Mesendoderm (in vitro differentiated cells): ENCODE measurements at places on chromosomes 16 and 17.
A peak's percentile ranks its signal among the peaks of the same experiment; 100 is the strongest.

DNA sequence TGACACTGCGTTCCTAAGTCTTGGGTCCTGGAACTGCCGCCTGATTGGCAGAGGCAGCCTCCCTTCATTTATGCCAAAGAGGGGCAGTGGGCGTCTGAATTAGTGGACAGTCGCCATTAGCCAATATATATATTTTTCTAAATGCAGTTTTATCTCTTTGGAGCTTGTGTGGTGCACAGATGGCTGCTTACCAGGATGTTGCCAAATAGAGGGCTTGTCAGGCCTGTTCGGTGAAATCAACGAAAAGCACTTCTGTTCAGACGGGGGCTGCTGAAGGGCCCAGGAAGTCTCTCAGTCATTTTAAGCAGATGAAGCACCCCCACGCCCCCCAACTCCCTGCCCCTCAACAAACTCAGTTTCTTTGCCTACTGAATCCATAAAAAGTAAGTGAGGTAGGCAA is 66.0 kb downstream of the RAP1GAP2 start:
- no peak for DNase-seq

GRCh38 chr16:88817785-88818574 is 6.3 kb upstream of the APRT start:
- no peak for DNase-seq

DNA sequence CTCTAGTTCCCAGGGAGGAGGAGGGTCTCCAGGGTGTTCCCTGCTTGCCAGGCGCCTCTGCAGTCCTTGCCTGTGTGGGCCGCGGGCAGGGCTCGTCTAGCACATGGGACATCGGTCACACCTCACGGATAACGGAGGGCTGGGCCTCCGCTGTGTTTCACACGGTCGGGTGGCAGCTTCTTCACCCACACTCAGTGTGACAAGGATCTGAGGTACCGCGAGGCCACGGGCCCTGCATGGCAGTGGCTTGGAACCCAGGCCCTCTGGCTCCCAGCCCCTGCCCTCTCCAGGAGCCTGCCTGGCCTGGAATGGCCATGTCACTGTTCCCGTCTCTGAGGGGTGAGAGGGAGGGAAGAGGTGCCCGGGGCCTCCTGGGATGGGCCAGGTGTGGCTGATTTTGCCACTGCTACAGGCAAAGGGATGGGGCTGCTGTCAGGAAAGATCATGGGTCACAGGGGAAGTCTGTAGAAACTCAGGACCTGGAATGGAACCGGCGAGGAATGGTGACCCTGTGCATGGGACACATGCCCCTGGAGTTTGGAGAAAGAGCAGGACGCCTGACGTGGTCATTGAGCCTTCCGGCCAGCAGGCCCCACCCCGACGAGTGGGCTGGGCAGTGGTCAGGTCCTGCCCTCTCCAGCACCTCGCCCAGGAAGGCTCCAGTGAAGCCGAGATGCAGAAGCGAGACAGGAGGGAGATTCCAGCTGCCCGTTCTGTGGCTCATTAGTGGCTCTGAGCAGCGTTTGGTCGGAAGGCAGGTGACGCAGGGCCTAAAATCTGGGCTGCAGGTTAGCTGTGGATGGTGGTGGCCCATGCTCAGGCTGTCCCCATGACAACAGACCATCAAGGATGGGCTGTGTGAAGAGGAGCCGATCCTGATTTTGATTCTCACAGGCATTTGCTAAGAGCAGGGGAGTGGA is 76.5 kb upstream of the GSE1 start:
- DNase-seq = peak; percentile 65

DNA sequence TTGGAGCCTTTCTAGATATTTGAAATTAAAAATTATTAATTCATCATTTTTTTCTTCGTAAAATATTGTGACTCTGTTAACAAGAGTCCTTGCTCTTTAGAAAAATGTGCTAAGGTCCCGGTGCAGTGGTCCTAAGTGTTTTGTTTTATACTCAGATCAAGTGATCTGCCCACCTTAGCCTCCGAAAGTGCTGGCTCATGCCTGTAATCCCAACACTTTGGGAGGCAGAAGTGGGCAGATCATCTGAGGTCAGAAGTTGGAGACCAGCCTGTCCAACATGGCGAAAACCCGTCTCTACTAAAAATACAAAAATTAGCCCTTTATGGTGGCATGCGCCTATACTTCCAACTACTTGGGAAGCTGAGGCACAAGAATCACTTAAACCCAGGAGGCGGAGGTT is 82.6 kb upstream of the LGALS9 start:
- no peak for DNase-seq

- no peak for DNase-seq
Observed at GRCh38 chr17:47316311-47316710, 7.4 kb upstream of the EFCAB13 start.

GRCh38 chr17:2705263-2705662 is 6.3 kb downstream of the CLUH start:
- DNase-seq = no peak

DNA sequence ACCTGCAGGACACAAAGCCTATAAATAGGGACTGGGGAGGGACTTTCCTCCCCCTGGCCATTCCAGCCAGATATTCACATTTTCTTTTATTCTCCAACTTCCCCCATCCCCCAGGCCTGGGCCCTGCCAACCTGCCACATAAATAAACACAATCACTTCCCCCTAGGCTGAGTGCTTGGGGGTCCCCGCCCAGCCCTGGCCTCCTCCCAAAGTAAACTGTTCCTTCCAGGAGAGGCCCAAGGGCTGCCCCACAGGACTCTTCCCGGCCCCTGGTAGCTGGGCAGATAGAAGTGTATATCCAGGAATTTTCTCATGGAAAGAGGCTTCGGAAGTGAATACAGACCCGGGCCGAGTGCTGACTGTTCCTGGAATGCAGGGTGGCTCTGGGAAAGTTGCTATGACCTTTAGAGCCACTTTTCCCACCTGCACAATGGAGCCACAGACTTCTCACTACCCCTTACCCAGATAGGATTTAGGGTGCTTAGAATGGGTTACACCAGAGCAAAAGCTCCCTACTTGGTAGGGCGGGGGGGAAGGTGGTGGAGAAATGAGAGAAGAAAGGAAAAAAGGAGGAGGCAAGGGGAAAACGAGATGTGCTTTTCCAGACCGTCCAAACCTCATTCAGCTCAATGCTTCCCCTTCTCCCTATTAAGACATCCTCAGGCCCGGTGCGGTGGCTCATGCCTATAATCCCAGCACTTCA is 8.5 kb downstream of the CSF3 start:
- DNase-seq = no peak

- DNase-seq = no peak
Observed at GRCh38 chr17:79683365-79683764, 47.4 kb upstream of the ENPP7 start.

- peak; percentile 93 for DNase-seq
Observed at GRCh38 chr16:19722981-19723380, 4.9 kb downstream of the IQCK start.

GRCh38 chr17:62692721-62693431 is 65.4 kb downstream of the MRC2 start:
- peak; percentile 64 for DNase-seq

DNA sequence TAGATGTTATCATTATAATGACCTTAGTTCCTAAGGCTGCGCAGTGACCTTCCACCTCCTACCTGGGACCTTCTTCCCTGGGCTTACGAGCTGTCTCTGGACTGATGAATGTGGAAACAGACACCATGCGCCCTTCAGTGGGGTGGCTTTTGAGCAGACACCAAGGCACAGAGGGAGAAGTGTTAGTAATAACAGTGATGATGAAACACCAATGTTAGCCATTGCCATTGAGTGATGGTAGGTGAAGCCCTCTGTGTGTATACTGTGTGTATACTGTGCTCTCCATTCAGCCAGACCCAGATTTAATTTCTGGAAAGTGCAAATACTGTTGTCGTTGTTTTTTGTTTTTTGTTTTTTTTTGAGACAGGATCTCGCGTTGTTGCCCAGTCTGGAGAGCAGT is 44.5 kb downstream of the CLEC16A start:
- no peak for DNase-seq

- no peak for DNase-seq
Observed at GRCh38 chr17:82219083-82219482, 6.4 kb upstream of the CCDC57 start.

DNA sequence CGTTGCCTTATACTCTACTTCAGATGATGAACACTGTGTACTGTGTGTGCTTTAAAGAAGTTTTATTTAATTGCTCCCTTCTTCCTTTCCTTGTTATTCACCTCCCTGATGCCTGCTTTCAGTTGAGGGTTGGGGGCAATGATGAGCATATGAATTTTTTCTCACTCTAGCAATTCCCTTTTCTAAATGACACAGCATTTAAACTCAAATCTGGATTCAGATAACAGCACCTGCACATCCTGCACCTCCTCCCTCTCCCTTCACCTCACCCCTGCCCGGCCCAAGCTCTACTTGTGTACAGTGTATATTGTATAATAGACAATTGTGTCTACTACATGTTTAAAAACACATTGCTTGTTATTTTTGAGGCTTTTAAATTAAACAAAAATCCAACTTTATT is 13.0 kb upstream of the PNPO start:
- no peak for DNase-seq

DNA sequence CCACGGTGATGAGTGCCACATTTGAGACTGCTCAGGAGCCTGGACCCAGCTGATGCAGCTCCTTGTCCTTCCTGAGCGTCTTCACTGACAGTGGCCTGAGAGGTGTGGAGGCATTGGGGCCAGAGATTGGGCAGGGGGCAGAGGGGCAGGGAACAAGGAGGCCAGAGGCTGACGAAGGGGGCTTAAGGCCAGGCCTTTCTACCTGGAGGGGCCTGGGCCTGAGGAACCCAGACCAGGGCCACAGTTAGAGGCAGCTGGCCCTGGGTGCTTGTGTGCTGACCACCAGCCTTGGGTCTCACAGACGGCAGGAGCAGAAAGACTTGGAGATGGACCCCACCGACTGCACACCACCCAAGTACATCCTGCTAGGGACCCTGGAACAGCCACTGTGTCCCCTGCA is 168.2 kb upstream of the ZNF267 start:
- DNase-seq = no peak

DNA sequence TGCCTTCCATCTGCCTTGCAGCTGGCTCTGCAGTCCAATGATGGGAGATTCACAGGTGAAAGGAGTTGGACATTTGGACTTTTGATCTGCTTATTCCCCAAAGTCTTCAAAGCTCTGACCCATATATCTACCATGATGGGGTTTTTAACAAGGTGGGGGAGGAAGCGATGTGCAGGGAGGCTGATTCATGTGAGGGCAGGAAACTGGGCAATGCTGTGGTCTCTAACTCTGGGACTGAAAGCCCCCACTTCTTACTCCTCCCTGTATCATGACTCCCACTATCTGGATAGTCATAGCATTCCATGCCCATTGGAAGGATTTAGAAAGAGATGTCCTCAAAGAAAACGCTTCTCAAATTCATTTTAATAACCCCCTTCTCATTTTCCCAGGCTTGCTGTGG is 16.3 kb downstream of the HOXB1 start:
- DNase-seq = no peak

DNA sequence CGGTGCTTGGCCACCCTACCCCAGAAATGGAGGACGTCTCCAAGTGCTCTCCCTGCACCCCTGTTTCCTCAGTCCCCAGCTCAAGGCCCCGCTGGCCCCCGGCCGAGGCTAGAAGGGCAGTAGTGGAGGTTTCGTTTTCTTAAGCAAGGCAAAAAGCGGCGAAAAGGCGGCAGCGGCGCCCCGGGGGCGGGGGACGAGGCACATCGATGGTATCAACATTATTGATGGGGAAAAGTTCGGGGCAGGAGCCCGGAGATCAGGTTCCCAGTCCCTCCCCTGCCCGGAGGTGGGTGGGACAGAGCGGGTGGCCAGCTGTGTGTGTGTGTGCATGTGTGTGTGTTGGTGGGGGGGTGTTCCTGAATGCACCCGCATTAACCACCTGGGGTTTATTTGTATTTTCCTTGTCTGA is 4.1 kb upstream of the SALL1 start:
- peak; percentile 61 for DNase-seq

GRCh38 chr17:58760248-58760647 is 4.6 kb downstream of the PPM1E start:
- no peak for DNase-seq
